Ovary (tissue), 10 donors: ENCODE measurements at places on chromosomes 13 and 19.
A peak's percentile ranks its signal among the peaks of the same experiment; 100 is the strongest.

GRCh38 chr19:49067554-49067953 lies 2.9 kb upstream of the NTF4 start:
- no peak for DNase-seq
- no peak overlapping the region for H3K4me3 ChIP-seq
- no peak overlapping the region for H3K27ac ChIP-seq
- H3K27me3 ChIP-seq = no peaks in the 10 kb centered on the region

- H3K4me1 ChIP-seq = peaks cover 4% of the 10 kb centered on the region
- H3K27ac ChIP-seq = peak overlapping the region; percentile 50
- H3K27me3 ChIP-seq = no peaks in the 10 kb centered on the region
- DNase-seq = peak; percentile 52
- no peaks in the 10 kb centered on the region for H3K36me3 ChIP-seq
Observed at GRCh38 chr13:110447058-110447511, 114.4 kb downstream of the RAB20 start.

DNA sequence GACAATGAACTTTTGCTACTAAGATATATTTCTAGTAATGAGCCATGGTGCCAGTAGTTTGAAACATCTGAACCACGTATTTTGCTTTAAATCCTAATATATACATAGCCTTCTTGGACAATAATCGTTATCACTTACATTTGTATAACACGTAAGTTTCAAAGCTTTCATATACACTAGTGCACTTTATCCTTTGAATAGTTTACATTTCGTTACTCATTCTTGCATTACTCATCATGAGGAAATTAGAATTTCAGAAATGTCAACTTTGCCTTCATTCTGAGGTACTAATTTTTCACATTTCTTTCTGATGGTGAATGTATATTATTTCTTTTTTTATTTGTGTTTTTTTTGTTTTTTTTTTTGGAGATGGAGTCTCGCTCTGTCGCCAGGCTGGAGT lies 5.8 kb downstream of the KBTBD7 start:
- no peaks in the 10 kb centered on the region for H3K27me3 ChIP-seq
- peaks cover 12% of the 10 kb centered on the region for H3K4me1 ChIP-seq
- no peak for DNase-seq
- no peak overlapping the region for H3K27ac ChIP-seq

DNA sequence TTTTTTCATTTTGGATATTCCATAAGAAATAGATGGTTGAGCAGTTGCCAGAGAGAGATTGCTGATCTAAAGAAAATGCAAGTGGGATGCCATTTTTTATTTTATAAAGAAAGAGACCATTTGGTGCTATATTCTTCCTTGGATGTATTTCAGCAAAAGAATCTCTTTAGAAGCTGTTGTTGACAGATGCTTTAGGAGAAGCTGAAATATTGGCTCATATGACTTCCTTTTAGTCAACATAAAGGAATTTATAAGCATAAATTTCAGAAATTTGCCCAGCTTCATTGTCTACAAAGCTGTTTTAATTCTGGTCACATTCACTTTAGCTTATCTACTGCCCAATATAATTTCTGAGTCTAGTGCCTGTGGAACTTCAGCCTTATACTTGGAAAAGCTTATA lies 36.9 kb downstream of the POLR1D start:
- no peak overlapping the region for H3K27ac ChIP-seq
- H3K4me3 ChIP-seq = no peak overlapping the region
- H3K4me1 ChIP-seq = no peaks in the 10 kb centered on the region

DNA sequence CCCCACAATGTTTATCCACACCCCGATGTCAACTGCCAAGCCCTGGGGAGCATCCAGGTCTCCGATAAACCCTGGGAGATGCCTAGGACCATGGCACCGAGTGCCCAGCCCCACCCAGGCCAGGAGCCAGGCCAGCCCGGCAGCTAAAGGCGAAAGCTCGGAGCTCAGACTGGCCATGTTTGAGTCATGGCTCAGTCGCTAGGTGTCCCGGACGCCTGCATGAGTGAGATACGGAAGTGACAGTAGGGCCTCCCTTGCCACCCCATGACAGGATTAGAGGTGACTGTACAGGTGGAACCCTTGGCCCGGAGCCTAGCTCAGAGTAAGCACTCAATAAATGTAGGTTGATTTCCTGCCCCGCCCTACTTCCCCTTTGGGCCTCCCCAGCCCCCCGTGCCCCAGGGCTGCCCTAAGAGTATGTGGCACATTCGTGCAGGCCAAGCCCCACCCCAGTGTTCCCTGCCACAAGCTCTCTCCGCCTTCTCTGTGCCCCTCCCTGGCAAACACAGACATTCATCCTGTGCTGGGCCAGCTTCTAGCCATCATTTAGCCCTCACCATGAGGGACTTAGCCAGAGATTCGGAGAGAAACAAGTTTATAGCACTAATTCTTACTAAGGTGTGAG lies 5.8 kb upstream of the TPM4 start:
- DNase-seq = peak; percentile 63
- no peaks in the 10 kb centered on the region for H3K27me3 ChIP-seq
- H3K36me3 ChIP-seq = no peaks in the 10 kb centered on the region
- peak overlapping the region; percentile 52 for H3K27ac ChIP-seq
- H3K4me1 ChIP-seq = no peaks in the 10 kb centered on the region

- DNase-seq = no peak
- no peak overlapping the region for H3K4me3 ChIP-seq
- no peaks in the 10 kb centered on the region for H3K36me3 ChIP-seq
- no peaks in the 10 kb centered on the region for H3K4me1 ChIP-seq
- H3K27ac ChIP-seq = no peak overlapping the region
- H3K27me3 ChIP-seq = no peaks in the 10 kb centered on the region
Observed at GRCh38 chr19:2810141-2811091, 9.3 kb upstream of the ZNF554 start.

DNA sequence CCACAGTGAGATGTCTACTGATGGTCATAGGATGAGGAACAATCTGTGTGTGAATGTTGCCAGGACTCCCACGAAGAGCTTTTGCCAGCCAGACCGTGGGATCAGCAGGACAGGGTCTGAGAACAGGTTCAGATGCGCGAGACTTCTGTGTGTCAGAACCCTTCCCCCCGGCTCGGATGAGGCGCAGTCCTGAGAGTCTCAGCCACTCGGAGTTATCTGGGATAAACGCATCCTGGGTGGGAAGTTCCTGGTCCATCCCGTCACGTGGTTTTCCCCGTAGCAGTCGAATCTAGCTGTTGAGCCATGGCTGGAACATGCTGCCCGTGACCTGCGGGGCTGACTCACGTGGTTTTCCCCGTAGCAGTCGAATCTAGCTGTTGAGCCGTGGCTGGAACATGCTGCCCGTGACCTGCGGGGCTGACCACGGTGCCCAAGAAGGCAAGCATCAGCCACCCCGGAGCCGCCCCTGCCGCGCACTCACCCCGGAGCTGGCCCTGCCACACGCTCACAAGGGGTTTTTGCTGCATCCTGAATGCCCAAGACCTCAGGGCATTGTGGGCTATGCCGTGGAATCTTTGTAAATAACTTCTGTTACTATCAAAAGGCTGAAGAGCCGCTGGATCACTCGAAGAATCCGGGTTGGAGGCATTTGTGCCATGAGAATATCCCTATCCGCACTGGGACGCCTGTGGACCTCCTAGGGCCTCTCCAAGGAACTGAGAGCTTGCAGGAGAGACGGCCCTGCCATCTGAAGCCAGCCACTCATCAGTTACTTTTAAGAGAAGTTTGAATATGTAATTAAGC lies 130.8 kb upstream of the MCF2L start:
- H3K36me3 ChIP-seq = no peaks in the 10 kb centered on the region
- no peak overlapping the region for H3K27ac ChIP-seq
- DNase-seq = no peak
- H3K4me3 ChIP-seq = no peak overlapping the region

- no peak for DNase-seq
- no peaks in the 10 kb centered on the region for H3K4me1 ChIP-seq
- no peak overlapping the region for H3K27ac ChIP-seq
- no peaks in the 10 kb centered on the region for H3K27me3 ChIP-seq
- H3K4me3 ChIP-seq = no peak overlapping the region
- H3K36me3 ChIP-seq = no peaks in the 10 kb centered on the region
Observed at GRCh38 chr13:95192998-95193397, 108.3 kb downstream of the ABCC4 start.

DNA sequence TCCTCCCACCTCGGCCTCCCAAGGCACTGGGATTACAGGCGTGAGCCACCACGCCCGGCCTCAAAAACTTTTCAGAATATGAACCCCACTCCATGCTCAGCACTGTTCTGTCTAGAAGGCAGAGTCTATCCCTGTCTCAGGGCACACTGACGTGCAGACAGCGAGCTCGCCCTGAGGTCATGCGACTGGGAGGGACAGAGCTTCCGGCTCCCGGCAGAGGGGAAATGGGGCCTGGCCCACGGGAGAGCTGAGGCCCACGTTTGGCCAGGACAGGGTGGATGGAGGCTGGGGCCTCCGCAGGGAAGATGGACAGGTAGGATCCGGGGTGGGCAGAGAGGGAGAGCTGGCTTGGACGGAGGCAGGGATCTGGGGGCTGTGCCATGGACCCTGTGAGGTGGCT lies 2.8 kb upstream of the AZU1 start:
- H3K4me1 ChIP-seq = peaks cover 2% of the 10 kb centered on the region
- no peak overlapping the region for H3K27ac ChIP-seq
- H3K36me3 ChIP-seq = no peaks in the 10 kb centered on the region
- no peak overlapping the region for H3K4me3 ChIP-seq
- DNase-seq = no peak

DNA sequence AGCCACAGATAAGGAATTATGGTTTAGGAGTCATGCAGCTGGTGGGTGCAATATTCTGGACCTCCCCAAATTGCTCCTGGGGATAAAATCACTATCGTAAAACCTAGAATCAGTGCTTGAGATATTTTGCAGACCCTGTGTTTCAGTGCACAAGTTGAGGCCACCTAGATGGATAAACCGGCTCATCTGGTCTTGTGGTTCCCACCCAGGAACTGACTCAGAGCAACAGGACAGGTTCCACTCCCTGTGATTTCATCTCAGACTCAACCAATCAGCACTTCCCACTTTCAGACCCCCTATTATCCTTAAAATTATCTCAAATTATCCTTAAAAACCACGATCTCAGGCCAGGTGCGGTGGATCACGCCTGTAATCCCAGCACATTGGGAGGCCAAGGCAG lies 21.0 kb downstream of the FBXL12 start:
- no peak overlapping the region for H3K4me3 ChIP-seq
- no peak overlapping the region for H3K27ac ChIP-seq
- H3K4me1 ChIP-seq = no peaks in the 10 kb centered on the region
- no peaks in the 10 kb centered on the region for H3K36me3 ChIP-seq
- no peak for DNase-seq

DNA sequence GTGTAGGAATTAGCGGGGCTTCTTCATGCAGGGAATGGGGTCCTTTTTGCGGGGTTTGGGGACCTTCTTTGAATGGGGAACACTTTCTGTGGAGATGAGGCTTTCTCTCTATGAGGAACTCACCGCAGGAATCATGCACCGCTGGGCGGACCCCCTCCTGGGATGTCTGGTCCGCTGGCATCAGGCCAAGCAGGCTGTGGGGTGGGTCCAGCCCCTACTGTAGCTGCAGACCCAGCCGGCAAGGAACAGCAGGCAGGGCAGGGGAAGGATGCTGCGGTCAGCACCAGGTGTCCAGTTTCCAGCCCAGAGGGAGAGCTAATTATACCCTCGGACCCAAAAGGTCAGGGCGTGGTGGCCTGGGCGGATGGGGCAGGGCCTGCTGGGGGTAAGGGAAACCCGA lies 1.8 kb downstream of the MYBPC2 start:
- H3K4me1 ChIP-seq = no peaks in the 10 kb centered on the region
- H3K27me3 ChIP-seq = no peaks in the 10 kb centered on the region
- DNase-seq = no peak
- H3K27ac ChIP-seq = no peak overlapping the region
- H3K4me3 ChIP-seq = no peak overlapping the region

DNA sequence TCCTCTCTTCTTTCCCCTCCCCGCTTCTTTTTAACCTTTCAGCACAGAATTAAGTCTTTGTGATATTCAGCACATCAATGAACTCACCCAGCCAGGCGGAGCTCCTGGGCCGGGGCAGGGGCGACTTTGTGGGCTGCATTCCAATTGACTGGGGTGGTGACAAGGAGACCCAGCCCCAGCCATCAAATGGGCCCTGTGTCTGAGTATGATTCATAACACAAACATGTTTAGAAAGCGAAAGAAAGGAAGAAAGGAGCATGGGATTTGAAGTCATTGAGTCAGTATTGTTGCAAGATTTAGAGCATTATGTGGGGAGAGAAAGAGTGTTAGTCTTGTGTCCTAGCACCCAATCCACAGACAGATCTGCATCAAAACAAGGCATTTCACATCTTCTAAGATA lies 185.3 kb downstream of the LHFPL6 start:
- no peaks in the 10 kb centered on the region for H3K36me3 ChIP-seq
- DNase-seq = no peak
- H3K4me3 ChIP-seq = no peak overlapping the region
- H3K27ac ChIP-seq = no peak overlapping the region
- H3K27me3 ChIP-seq = no peaks in the 10 kb centered on the region
- peaks cover 17% of the 10 kb centered on the region for H3K4me1 ChIP-seq

DNA sequence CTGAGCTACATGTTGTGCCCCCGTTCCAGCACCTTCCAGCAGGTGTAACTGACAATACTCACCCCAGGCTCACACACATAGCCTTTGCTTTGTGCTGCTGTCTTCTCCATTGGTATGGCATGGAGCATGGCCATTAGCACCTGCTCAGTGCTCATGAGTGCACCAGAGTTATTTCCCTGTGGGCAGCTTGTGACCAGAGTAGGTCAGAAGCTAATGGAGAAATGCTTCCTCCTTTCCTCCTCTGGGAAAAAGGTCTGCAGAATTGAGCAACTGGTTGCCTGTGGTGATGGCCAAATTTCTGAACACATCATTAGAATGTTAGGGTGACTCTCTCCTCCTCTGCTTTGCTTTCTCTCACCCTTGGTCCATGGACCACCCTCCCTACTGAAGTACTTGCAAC lies 344.5 kb upstream of the TMTC4 start:
- no peak overlapping the region for H3K4me3 ChIP-seq
- no peak overlapping the region for H3K27ac ChIP-seq
- H3K27me3 ChIP-seq = no peaks in the 10 kb centered on the region
- H3K4me1 ChIP-seq = no peaks in the 10 kb centered on the region
- no peaks in the 10 kb centered on the region for H3K36me3 ChIP-seq
- no peak for DNase-seq
